ENCODE measurements at places on chromosomes 4 and X. TPM values are rescaled to one million over a fixed set of nuclear protein-coding genes. Genes with fewer than 3 reads are reported as not detected.

Gene SYTL4
- not detected for total RNA-seq

Gene ALPK1
- 9.1 TPM for total RNA-seq

Gene P2RY10
- 34.1 TPM for total RNA-seq

- no peak overlapping the region for H3K4me3 ChIP-seq
- H3K27ac ChIP-seq = no peak overlapping the region
- no peak for DNase-seq
- H3K4me1 ChIP-seq = no peaks in the 10 kb centered on the region
- H3K36me3 ChIP-seq = no peaks in the 10 kb centered on the region
- H3K27me3 ChIP-seq = no peaks in the 10 kb centered on the region
These were observed 55.1 kb downstream of the GPAT3 start for GRCh38 chr4:83591056-83591455.

- no peak overlapping the region for H3K27ac ChIP-seq
- H3K4me3 ChIP-seq = no peak overlapping the region
- peaks cover 4% of the 10 kb centered on the region for H3K36me3 ChIP-seq
These were observed 72.7 kb upstream of the STS start for GRCh38 chrX:7074908-7075204.

DNA sequence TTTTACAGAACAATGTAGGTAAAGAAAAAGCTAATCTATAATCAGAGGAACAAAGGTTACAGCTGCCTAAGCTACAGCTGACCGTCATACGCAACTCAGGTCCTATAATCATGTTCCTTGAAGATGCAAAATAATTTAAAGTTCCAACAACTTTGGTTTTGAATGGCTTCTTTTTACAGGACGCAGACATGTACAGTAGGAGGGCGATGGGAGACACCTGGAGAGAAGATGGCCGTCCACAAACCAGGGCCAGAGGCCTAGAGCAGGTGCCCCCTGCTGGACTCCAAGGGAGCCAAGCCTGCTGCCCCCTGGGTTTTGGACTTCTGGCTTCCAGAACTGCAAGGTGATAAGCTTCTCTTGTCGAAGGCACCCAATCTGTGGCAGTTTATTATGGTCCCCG is 10.6 kb downstream of the HGFAC start:
- H3K36me3 ChIP-seq = no peaks in the 10 kb centered on the region
- no peaks in the 10 kb centered on the region for H3K27me3 ChIP-seq
- H3K27ac ChIP-seq = no peak overlapping the region
- no peak for DNase-seq

GRCh38 chr4:150010525-150011126 is 67.6 kb upstream of the DCLK2 start:
- peaks cover 4% of the 10 kb centered on the region for H3K27me3 ChIP-seq
- no peaks in the 10 kb centered on the region for H3K4me1 ChIP-seq
- no peaks in the 10 kb centered on the region for H3K36me3 ChIP-seq
- H3K27ac ChIP-seq = no peak overlapping the region

- no peak for DNase-seq
- H3K4me3 ChIP-seq = no peak overlapping the region
- no peaks in the 10 kb centered on the region for H3K27me3 ChIP-seq
- no peaks in the 10 kb centered on the region for H3K4me1 ChIP-seq
- H3K27ac ChIP-seq = no peak overlapping the region
These were observed 233.1 kb upstream of the SPRY1 start for GRCh38 chr4:123163501-123163900.

DNA sequence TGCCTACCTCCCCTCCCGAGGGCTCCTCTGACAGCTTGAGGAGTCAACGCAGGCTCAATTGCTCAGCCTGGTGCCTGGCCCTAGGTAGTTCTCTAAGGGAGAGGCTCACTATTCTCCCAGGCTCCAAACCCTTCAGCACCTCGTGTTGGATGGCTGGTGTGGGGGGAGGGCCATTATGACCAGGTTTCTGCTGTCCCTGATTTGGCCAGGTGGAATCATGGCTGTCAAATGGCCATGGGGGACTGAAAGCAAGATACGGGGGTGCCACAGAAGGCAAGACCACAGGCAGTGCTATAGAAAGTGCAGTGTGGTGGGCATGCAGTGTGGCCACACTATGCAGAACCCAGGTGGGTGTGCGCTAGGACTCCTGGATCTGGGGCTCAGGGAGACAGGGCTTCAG is 9.5 kb downstream of the PNMA6F start:
- no peaks in the 10 kb centered on the region for H3K36me3 ChIP-seq
- no peaks in the 10 kb centered on the region for H3K4me1 ChIP-seq
- no peak overlapping the region for H3K27ac ChIP-seq

- H3K27ac ChIP-seq = no peak overlapping the region
- no peaks in the 10 kb centered on the region for H3K27me3 ChIP-seq
- DNase-seq = no peak
- no peaks in the 10 kb centered on the region for H3K36me3 ChIP-seq
These were observed 167.2 kb downstream of the LHFPL1 start for GRCh38 chrX:112512509-112512908.
